HepG2 (cell line): ENCODE measurements at places on chromosomes 6 and 20. TPM values are rescaled to one million over a fixed set of nuclear protein-coding genes. Genes with fewer than 3 reads are reported as not detected.

The C20orf144 gene
- 0.09 and 0.14 TPM in 2 replicates for total RNA-seq

The FAM209B gene
- total RNA-seq, result 0.24 and 0.32 TPM in 2 replicates

The RAET1L gene
- total RNA-seq, result not detected in 2 replicates

The PDE7B gene
- total RNA-seq, result not detected in 2 replicates

The DXO gene
- 10.8 and 18.6 TPM in 2 replicates for total RNA-seq

The UFL1 gene
- total RNA-seq, result 16.3 and 24.7 TPM in 2 replicates

The SMLR1 gene
- total RNA-seq, result 97.8 and 104 TPM in 2 replicates

The DDAH2 gene
- 14.4 and 16.4 TPM in 2 replicates for total RNA-seq
